ENCODE measurements at places on chromosomes 7 and 10.

GRCh38 chr10:110600487-110601101 lies 33.1 kb downstream of the SMC3 start:
- DNase-seq = peak; percentile 63

DNA sequence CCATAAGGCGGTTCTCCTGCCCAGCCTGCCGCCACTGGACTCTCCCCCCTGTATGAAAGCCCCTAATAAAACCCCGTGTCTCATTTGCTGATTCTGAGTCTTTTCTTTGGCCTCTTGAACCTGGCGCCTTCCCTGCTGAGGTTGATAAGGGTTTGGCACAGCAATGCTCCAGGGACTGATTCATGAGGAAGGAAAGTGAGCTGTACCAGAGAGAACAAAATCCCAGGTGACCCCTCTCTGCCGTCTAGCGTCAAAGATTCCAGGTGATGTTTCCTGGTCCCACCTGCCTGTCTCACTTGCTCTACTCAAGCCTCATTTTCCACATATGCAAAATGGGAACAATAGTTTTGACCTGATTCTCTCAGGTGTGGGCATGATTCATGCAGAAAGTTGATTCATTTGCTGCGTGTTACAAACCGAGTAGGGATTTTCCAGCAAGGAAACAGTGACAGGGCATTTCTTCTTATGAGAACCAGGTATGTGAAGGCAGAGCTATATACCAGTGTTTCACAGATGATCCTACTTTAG lies 730.6 kb upstream of the IGFBP3 start:
- no peak for DNase-seq

- DNase-seq = no peak
Observed at GRCh38 chr7:22481726-22482125, 18.3 kb downstream of the STEAP1B start.

GRCh38 chr10:45675388-45675787 lies 2.8 kb upstream of the ZFAND4 start:
- DNase-seq = no peak
